ENCODE measurements at places on chromosomes 2 and 18.

- DNase-seq = no peak
Measured at GRCh38 chr18:46482831-46483230, 174.2 kb downstream of the LOXHD1 start.

DNA sequence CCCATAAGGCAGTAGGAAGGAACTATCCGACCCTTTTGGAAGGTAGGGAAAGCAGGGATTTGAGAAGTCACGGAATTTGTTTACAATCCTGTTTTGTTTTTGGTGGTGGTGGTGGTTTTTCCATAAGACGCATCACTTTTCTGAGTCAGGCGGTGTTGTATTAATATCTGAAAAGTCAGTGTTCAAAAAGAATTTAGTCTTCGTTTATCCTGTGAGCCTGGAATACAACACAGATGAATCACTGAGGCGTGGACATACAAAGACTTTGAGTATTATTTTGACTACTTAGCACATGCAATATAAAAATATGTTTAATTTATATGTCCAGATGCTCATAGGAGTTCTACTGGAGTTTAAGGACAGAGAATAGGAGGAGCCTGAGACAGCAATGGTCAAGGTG is 785 bp downstream of the ZNF892 start:
- DNase-seq = no peak

DNA sequence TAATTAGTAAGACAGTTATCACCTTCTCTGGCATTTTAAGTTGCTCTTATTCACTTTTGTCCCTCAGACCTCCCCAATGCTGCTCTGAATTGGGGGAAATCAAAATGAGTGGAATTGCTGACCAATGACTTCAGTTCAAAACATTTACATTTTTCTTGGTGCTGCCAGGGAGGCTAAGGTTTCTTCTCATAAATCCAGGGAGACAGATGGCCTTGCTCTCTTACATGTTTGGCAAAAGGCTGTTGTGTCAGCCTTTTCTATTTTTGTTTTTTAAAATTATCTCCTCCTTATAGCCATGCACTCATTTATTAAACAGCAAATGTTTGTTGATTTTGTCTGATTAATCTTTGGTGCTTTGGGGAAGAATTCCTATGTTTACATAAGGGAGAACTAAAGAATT is 82.0 kb downstream of the GALNT13 start:
- no peak for DNase-seq

DNA sequence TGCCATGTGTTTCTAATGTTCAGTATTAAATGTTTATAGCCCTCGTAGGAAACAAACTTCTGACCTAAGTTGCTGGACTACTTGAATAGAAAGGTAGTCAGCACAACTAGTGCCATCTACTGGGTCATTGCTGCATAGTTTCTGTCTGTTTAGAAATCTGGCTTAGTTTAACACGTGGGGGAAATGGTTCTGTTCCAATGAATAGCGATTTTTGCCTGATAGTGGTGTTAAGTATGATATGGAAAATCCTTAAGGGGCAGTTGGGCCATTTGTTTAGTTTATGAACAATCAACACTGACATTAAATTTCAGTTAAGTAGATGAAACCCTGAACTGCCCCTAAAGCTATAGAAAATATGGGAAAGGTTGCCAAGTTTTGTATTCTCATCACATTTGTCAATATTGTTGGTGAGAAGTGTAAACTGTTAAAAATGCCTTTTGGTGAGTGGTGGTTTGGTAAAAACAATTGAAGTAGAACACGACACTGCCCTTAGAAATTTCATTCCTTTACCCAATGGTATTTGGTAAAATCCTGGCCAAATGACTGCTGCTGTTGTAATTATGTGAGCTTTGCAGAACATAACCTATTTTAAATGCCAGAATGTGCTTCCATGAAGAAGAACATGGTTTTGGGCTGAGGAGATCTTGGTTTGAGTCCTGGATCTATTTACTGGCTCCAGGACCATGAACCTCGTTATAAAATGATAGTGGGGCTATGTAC is 13.2 kb downstream of the NABP1 start:
- no peak for DNase-seq

DNA sequence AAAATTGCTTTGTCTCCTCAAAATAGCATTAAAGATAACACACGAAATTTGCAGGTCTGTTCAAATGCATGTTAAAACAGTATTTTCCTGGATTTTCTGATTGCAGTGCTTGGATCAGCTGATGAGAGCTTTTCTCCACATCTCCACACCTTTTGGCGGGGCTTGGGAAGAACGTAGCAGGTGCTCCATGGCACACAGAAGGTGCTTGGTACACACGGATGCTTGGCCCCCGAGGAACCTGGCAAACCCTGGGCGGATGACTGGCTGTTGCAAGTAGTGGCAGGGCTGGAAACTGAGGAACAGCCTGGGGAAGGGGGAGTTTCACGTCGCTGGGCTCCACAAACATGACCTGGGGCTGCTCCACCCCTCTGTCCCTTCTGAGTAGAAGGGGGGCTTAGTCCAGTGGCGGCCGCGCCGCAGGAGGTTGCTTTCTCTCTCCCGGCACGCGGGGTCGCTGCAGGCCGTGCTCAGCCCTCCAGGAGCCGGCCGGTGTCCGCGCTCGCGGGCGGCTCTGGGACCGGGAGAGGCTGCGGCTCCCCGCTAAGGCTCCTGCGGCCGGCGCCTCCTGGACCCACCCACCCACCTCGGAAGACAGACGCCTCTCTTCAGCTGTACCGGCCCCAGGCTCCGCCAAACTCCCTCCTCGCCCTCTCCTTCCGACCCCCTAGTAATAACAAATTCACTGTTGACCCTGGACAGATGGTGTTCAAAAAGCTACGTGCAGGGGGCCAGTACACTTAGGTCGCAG is 69.3 kb downstream of the MARCO start:
- no peak for DNase-seq

GRCh38 chr2:37856101-37856751 is 68.9 kb upstream of the RMDN2 start:
- DNase-seq = no peak

DNA sequence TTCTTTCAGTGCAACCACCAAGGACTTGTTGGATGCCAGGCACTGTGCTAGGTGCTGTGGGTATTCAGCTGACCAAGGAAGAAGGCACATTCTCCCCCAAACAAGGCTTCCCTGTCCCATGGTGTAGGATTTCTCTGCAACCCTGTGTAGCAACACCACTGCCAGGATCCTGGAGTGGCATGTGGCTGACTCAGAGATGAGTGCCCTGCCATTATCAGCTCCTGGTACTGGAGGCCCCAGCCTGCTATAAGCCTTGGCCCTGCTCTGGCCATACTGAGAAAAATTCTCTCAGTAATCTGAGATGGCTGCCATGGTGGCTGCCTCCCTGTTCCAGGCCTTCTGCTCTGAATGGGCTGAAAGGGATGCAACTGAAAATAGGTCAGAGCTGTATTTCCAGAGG is 4.3 kb downstream of the SMYD5 start:
- no peak for DNase-seq

DNA sequence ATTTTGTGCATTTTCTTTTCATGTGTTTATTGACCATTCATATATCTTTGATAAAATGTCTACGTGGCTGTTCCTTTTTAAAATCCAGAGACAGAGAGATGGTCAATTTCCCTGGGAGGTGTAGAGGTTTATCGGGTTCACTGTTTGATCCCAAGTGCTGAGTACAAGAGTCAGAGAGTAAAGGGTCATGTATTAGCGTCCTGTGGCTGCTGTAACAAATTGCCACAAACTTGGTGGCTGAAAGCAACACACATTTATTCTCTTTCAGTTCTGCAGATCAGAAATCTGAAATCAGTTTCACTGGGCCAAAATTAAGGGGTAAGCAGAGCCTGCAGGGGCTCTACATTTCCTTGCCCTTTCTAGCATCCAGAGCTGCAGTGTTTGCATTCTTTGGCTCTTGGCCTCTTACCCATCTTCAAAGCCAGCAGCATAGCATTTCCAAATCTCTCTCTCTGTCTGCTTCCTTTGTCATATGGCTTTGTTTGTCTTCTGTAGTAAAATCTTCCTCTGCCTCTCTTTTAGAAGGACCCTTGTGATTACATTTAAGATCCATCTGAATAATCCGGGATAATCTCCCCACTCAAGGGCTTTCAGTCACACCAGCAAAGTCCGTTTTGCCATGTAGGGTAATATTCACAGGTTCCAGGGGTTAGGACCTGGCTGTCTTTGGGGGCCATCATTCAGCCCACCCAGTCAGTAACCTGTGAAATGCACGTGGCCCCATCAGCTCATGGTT is 49.9 kb downstream of the TMEM17 start:
- DNase-seq = no peak

DNA sequence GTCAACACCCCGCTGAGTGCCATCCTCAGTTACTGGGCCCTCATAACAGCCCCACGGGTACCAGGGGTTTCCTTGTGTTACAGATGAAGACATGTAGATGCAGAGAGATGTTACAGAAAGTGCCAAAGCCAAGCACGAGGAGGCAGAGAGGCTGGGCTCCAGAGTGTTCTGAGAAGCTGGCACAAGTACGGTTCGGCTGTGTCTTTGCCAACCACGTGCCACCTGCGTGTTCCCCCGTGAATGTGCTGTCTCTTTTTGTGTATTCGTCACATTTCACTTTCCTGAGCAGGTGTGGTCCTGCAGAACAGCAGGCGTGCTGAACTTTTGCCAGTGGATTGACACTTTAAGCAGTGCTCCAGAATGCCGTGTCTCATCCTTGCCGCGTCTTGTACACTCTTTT is 124.6 kb downstream of the NCK2 start:
- no peak for DNase-seq

GRCh38 chr2:201532686-201533304 is 81.3 kb downstream of the STRADB start:
- DNase-seq = no peak

Data from activated T-helper 1 cell treated with anti-CD3 and anti-CD28 coated beads, Interleukin-2, amount 50 U/mL, for 16 hours (primary cell).